BJ (cell line): ENCODE measurements at places on chromosomes 12 and 14.

GRCh38 chr12:56932146-56932545, 2.1 kb downstream of the SDR9C7 start:
- no peak for DNase-seq

GRCh38 chr12:104457746-104458693, 1.3 kb downstream of the CHST11 start:
- no peak for DNase-seq

- DNase-seq: no peak
These were observed 253.7 kb upstream of the PWP1 start for GRCh38 chr12:107431942-107432341.

DNA sequence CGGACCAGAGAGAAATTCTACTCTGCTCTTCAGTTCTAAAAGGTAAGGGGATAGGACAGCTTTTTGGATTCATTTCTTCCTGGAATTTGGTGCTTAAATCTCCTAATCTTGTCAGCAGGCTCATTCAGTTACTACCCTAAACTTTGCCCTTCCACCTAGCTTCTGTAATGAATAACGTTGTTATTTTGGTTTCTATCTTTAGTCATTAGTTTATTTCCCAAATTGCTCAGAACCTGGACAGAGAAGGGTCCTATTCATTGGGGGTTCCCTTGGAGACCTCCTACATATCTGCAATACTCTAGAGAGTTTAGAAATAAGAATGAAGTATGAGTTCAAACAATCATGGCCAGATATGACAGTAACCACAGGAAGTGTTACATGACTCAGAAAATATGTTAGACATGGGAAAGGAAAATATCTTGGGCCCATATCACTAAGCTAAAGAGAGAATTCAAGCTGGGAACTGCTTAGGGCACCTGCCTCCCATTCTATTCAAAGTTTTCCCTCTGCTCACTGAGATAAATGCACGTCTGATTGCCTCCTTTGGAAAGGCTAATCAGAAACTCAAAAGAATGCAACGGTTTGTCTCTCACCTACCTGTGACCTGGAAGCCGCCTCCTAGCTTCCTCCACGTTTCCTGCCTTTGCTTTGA, 87.9 kb downstream of the GAS2L3 start:
- no peak for DNase-seq

DNA sequence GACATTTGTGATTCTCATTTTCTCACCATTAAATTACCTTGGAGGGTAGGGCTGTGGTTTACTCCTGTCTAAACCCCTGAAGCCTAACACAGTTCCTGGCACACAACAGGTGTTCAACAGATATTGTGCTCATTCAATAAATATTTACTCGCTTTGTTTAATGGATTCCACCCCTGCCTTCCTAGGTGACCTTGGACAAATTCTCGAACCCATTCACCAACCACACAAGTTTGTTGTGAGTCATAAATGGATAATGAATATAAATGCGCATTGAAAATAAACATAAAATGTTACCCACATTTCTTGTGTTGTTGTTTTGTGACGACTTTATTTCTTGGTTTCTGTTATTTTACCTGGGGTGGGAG, 362 bp upstream of the TSFM start:
- no peak for DNase-seq

DNA sequence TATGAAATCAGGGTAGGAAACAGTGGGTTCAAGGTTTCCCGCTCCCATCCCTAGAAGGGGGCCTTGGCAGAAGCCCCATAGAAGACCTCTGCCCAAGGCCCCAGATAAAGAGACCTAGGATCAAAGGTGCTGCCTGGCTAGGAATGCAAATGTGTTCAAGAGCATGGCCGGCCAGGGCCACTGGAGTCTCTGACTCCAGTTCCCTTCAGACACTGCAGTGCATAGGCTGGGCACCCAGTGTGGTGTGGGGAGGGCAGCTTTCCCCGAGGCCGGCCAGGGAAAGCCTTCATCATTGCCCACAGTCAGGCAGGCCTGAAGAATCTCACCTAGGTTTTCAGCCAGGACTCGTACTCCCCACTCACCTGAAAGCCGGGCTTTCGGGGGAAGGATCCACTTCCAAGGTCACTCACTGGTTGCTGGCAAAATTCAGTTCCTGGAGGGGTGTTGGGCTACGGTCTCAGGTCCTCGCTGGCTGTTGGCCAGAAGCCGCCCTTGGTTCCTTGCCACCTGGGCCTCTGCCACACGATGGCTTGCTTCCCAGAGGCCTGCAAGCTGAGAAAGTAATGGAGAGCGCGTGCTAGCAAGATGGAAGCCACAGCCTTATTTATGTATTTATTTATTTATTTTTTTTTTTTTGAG, 9.7 kb upstream of the PEBP1 start:
- no peak for DNase-seq

GRCh38 chr14:74940956-74941565, 14.3 kb downstream of the PGF start:
- no peak for DNase-seq

DNA sequence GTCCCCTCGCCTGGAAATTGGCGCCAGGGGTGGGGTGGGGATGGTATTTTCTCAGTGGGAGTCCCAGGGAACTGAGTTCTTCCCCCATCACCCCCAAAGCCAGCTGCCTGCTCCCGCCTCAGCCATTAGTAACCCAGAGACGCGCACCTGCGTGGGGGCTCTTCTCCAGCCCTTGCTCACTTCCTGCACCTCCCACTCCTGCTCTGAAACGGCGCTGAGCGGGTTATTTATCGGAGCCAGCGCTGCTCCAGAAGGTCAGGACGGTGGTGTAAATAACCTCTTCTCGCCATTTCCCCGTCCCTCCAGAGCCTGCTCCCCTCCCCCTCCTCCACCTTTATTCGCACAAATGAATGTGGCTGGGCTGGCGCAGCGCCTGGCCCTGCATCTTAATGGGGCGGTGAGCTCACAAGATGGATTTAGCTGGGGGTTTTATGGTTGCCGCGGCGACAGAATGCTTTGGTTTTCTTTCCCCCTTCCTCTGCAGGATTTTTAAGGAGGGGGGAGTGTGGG, 12.2 kb downstream of the GPR84 start:
- DNase-seq: no peak

DNA sequence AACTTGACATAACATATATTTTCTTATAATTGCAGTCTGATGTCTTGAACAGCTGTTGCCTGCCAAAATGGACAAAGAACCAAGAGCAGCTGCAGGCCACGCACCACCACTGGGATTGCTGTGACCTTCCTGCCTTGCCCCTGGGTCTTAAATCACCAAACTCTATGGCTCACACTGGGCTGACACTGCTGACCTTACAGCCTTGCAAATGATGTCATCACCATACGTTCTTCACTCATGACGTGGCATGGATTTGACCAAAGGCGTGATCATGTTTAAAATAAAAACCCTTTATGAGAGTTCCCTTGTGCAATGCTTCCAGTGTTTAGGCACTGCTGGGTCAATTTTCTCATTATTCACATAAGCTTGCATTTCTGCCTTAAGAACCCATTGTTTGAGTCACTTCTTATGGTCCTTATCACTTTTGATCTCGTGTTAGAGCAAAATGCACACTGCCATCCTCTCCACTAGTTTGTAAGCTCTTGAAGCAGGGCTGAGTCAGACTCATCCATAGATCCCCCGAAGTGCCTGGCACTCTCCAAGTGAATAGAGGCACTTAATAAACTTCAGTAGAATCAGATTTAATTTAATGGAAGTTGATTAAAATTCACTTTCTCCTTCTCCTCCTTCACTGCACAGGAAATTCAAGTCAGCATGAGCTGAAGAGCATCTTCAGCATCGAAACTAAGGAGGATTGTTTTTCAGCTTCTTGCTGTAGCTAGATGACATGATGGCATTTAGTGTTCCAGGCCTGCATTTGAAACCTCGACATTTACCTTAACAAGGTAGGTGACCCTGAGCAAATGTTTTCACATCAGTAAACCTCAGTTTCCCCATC, 132.4 kb upstream of the PZP start:
- no peak for DNase-seq

DNA sequence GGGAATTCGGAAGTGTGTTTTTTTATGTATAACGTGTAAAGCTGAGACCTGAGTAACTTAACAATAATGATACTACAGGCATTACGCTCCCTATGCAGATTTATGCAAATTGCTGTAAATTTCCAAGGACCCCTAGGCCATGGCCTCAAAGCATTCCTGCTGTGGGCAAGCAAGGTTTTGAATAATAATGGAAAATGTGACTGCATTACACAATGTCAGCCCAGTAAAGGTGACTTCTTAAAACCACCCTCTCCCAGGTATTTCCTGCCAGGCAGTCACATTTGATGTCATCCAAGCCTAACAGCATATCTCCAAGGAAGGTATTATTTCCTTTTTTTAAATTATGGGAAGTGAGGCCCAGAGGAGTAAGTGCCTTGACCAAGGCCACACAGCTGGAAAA, 621.0 kb downstream of the BCL11B start:
- no peak for DNase-seq

DNA sequence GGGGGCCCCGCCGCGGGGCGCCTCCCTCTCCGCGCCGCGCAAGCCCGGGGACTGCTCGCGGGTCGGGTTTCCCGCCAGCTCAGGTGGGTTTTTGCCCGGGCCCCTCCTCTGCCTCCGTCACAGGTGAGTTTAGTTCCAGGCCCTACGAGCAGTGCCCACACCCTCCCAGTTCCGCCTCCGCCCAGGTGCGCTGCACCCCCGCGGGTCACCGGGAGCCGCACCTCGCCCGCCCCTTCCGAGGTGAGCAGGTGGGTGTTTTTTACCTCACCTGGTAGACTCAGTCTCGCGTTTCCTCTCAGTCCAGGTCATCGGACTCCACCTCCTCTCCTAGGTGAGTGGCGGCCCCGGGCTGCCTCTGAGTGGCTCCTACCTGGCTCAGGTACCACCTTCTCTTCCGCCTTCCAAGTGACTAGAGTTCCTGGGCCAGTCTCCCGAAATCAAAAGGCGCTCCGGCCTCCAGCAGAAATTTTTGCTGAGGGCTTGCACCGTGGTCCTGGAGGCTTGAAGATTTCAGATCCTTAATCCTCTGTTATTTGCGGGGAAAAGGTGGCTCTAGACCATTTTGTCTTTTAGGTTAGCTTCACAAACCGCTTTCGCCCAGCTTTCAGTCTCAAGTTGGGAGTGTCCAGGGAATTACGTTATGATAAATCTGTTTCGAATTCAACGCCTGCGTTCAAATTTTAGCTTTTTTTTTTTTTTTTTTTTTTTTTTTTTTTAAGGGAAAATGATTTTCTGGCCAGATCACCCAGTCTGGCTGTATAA, at the start of gene TMEM30B:
Gene TMEM30B, minus strand, starts transcription at position 153 of the 762 bp plus-strand sequence. CDS start 191 bp downstream, outside the sequence.
- DNase-seq: no peak

- no peak for DNase-seq
These were observed 380.4 kb downstream of the ETNK1 start for GRCh38 chr12:23005387-23005786.

GRCh38 chr14:92591346-92591745, 77.8 kb downstream of the RIN3 start:
- no peak for DNase-seq

GRCh38 chr14:54627540-54628363, 60.8 kb downstream of the SAMD4A start:
- DNase-seq: no peak

GRCh38 chr12:12822886-12823285, 9.7 kb downstream of the DDX47 start:
- no peak for DNase-seq

DNA sequence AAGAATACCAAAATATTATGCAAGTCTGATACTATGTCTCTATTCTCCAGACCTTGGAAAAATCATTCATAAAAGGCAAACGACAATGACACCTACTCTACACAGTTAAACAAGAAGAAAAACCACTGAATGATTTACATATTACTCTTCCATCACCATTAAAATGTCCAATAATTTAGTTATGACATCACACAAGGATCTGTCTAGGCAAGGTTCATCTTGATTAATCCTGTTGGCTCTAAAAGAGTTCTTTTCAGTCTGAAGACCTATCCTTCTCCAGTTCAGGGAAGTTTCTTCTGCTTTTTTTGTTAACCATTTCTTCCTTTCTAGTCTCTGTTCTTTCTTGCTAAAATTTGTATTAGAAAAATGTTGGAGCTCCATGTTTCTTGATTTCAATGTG, 64.0 kb downstream of the OSBPL8 start:
- DNase-seq: no peak

- DNase-seq: no peak
These were observed 144.6 kb downstream of the RAD51B start for GRCh38 chr14:67963960-67964812.

GRCh38 chr14:94099006-94099405, 11.5 kb upstream of the IFI27 start:
- no peak for DNase-seq

- no peak for DNase-seq
These were observed 48.6 kb upstream of the STAC3 start for GRCh38 chr12:57299514-57300016.

- no peak for DNase-seq
These were observed 35.1 kb downstream of the ATF7IP start for GRCh38 chr12:14400599-14400998.

- no peak for DNase-seq
These were observed 7.5 kb upstream of the CHD4 start for GRCh38 chr12:6614513-6615172.

- no peak for DNase-seq
These were observed 86.8 kb downstream of the ITPR2 start for GRCh38 chr12:26746121-26746714.

GRCh38 chr12:3604286-3604685, 113.3 kb downstream of the PRMT8 start:
- DNase-seq: no peak

GRCh38 chr14:79516009-79516408, 695.3 kb downstream of the DIO2 start:
- no peak for DNase-seq

DNA sequence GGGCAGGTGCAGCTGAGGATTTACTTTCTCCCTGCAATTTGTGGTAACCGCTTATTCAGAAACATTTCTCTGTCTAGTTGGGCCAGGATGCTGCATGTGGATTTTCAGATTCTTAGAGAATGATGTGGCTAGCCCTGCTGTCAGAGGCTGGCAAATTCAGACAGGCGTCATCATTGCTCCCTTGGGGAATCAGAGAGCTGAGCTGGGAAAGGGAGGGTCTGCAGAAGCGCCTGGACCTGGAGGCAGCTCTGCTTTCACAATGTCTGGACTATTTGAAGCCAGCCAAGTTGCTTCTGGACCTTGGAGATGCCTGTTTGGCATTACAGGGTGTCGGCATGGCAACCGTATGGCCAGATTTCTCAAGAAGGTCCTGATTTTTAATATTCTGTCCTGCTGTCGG, 3.4 kb downstream of the GALNT16 start:
- peak; percentile 59 for DNase-seq

DNA sequence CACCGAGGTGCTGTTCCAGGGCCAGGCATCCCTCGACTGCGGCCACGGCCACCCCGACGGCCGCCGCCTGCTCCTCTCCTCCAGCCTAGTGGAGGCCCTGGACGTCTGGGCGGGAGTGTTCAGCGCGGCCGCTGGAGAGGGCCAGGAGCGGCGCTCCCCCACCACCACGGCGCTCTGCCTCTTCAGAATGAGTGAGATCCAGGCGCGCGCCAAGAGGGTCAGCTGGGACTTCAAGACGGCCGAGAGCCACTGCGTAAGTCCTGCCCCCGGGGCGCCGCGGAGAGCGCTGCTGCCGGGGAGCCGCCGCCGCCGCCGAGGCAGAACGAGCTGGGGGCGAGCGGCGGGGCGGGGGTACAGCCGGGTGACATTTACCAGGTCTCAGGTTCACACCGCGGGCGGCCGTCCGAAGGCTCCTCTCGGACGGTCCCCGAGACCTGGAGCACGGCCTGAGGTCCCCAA, 1.4 kb downstream of the PLXNC1 start:
- no peak for DNase-seq
